ENCODE measurements at places on chromosomes 2 and 18.

GRCh38 chr2:150474326-150475074, 13.0 kb downstream of the RND3 start:
- DNase-seq, result no peak

DNA sequence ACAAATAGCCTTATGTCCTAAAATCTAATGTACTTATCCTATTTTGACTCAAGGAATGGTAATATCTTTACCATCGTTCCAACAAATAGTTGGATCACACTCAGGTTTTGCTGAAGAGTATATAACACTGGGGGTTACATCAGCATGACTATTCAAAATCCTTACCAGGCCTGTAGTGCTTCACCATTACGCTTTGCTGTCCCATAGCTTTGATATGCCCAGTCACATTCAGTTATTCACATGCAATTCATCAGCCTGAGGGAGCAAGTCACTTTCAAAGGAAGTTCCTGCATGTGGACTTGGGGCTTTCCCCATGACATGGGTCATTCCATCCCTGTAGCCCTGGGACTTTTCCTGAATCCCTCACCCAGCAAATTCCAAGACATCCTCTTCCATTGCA, 39.6 kb downstream of the FTCDNL1 start:
- DNase-seq, result no peak

DNA sequence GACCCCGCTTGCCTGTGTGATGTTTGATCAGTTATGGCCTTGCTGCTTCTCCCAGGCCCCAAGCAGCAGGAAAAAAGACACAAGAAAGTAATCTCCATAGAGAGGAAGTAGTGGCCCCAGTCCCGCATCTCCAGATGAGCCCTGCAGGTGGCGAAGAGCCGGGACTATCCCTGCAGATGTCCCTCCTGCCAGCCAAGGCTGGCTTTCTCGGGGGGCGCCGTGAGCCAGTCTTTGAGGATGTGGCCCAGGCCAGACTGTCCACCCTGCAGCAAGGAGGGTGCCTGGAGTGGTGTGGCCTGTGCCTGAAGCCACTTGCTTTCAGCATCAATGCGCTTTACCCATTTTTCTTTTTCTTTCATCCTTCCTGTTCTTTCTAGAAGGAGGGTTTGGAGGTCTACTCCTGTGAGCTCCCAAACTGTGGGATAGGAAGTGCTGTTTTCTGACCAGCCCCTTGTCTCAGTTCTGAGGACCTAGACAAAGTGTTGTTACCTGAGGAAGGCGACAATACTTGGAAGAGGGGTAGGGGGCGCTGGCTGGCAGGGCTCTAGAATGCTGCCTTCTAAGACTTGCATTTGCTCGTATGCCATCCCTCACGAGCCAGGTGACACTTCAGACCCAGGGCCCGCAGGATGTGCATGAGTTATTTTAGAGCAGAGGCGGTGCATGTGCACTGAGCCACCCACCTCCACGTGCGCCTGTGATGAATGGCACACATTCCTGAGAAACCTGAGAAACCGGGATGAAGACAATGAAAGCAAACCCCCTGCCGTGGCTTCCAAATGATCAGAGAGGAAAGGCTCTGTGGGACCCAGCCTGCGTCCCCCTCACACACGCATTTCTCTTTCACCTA, 255.8 kb downstream of the FBXO15 start:
- no peak for DNase-seq

- DNase-seq, result no peak
These were observed 262.1 kb downstream of the LPIN1 start for GRCh38 chr2:12008425-12009061.

GRCh38 chr2:188909036-188909435, 65.1 kb upstream of the COL3A1 start:
- DNase-seq, result no peak

- no peak for DNase-seq
These were observed 195.8 kb downstream of the MTX2 start for GRCh38 chr2:176464886-176465564.

DNA sequence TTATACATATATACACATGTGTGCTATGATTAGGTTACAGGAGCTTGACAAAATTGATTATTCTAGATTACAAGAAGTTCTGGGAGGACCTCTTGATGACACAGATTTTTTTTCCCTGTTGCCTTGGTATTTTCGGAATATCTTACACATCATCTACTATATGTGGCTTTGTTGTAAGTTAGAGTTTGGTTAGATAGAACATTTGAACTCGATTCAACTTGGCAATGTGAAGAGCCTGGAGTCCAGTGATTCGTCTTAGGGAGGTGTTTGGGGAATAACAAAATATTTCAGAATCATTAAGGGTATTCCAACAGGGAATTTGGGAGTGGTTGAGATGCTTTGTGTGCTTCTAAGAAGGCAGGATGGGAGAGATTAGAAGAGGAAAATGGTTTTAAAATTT, 39.3 kb upstream of the EFEMP1 start:
- no peak for DNase-seq

GRCh38 chr2:174663550-174663949, 65.9 kb upstream of the WIPF1 start:
- no peak for DNase-seq

- no peak for DNase-seq
These were observed 991.4 kb upstream of the CELF4 start for GRCh38 chr18:38557006-38557405.

DNA sequence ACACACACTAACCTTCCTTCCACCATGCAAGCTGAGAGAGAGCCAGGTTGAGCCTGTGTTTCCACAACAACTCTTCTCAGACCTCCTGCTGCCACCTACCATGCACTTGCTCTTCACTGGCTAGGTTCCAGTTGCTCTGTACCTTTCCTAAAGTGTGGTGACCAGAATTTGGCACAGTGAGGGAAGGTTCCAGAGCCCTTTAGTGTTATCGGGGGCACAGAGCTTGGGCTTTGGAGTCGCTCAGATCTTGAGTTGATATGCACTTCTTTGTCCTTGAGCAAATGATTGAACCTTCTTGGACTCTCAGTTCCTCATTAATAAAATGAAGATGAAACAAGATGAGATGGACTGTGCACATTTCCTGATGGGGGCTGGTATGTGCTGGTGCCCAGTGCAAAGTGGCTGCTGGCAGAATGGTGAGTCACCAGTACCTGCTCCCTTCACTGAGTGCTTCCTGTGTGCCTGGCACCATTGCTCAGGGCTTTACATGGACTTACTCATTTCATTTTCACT, 47.1 kb downstream of the NEDD4L start:
- no peak for DNase-seq

GRCh38 chr18:28091197-28091596, 85.7 kb downstream of the CDH2 start:
- DNase-seq, result no peak

GRCh38 chr2:73856214-73856613, 27.5 kb downstream of the STAMBP start:
- DNase-seq, result no peak

GRCh38 chr2:47401789-47402554, 984 bp upstream of the MSH2 start:
- no peak for DNase-seq

- DNase-seq, result no peak
These were observed 140.9 kb downstream of the DIS3L2 start for GRCh38 chr2:232102380-232102779.

DNA sequence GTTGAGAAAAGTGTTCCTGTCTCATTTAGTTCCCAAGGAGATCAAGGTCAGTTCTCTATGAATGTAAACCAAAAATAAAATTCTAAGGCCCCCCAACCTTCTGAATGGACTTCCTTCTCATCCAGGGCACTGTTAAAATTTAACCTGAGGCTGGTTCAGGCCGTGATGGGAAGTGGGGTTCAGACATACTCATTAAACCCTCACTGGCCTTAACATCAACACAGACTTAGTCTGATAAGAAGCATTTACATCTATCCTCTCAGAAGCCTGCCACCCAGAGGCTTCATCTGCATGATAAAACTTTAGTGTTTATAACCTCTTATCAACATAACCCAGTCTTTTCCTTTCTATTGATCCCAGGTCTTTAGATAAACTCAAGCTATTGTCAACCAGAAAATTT, 22.4 kb downstream of the ITSN2 start:
- DNase-seq, result no peak

- DNase-seq, result no peak
These were observed 67.4 kb downstream of the BOLA3 start for GRCh38 chr2:74080346-74080745.

DNA sequence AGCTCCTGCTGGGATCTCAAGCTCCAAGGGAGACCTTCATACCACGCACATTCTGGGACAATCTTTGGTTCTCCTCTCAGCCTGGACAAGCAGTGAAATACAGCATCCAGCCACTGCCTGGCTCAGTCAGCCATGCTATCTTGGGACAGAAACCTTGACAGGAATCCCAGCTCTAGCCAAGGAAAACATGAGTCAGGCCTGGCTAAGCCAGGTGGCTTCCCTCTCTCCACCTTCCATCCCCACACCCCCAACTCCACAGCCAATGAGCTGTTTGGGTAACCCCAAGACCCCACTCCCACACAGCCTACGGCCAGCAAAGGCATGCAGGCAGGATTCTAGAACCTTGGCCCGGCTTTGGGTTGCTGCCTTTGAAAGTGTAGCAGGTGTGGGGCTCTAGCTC, 64.9 kb downstream of the MCFD2 start:
- no peak for DNase-seq

DNA sequence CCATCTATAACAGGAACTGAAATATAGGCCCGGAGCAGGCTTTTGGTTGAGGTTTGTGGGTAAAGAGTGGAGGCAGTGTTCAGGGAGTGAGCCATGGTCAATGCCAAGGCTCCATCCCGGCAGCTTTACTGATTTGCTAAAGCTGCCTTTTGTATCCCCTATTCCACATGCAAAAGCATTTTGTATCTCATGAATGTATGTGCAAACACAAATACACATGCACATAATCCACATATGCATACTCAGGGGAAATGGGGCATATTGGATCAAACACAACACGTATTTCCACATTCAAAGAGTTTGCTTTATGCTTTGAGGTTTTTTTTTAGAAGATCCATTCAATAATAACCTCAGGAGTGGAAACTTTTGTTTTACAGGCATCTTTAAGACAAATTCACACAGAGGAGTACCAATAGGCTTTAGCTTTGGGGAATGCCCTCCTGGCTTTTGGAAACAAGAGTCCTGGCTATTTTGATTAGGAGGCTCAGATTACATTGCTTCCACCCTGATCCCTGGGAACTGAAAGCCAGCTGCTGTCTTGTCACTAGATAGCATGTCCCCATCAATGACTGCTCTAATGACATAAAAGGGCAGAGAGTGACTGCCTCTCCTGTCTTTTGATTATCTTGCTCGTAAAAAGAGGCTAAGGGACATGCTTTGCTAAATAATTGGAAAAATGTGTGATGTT, 263.2 kb downstream of the EN1 start:
- no peak for DNase-seq

GRCh38 chr2:170022692-170023091, 155.3 kb upstream of the MYO3B start:
- DNase-seq, result no peak

DNA sequence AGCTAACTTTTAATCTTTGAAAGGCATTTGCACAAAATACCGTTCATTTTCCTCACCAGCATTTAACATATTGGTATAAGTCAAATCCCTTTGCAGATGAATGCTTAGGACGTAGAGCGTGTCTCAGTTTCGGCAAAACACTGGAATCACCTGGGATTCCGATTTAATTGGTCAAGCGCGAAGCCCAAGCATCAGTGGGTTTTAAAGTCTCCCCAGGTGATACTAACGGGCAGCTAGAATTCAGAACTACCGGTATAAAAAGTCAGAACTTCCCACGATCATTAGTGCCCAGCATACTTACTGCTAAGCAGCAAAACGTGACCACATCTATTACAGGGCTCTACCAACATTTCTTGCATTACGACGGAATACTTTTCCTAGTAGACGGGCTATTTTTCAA, 24.6 kb downstream of the ALPK2 start:
- DNase-seq, result no peak

DNA sequence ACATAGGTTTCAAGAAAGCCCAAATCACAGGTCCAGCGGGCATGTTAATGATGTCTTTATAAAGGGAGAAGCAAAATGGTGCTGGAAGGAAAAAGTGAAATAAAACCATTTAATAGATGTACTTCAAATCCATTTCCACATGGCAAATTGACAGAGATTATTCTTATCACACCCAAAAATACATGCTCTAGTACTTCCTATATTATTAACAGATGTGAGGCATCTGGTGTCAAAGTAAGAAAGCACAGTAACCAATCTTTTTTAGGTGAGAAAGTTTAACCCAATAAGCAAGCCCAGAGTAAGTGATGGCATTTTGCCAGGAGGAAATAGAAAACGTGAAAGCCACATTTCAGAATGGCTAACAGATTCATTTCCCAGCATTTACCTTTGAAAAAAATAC, 128.0 kb downstream of the ABCA12 start:
- no peak for DNase-seq

- DNase-seq, result no peak
These were observed 7.3 kb downstream of the IER3IP1 start for GRCh38 chr18:47168913-47169312.

- no peak for DNase-seq
These were observed 215.4 kb downstream of the KCNE4 start for GRCh38 chr2:223267160-223267951.

DNA sequence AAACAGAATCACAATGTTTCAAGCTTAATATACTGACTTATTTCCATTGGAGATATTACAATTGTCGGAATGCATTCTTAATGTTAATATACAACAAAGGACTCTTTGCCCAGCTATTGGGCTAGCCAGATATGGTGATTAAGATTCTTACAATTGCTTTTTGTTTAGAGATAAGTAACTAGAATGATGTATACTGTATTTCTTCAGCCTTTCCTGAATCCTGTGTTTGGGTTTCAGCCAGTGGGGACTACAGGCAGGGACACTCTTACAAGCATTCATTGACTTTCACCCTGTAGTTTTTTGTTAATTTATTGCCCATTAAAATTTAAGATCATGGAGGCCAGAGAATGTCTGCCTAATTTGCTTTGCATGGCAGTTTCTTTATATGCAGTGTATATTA, 254.1 kb upstream of the TMEFF2 start:
- no peak for DNase-seq

GRCh38 chr18:28802546-28802945, 625.6 kb upstream of the CDH2 start:
- no peak for DNase-seq

DNA sequence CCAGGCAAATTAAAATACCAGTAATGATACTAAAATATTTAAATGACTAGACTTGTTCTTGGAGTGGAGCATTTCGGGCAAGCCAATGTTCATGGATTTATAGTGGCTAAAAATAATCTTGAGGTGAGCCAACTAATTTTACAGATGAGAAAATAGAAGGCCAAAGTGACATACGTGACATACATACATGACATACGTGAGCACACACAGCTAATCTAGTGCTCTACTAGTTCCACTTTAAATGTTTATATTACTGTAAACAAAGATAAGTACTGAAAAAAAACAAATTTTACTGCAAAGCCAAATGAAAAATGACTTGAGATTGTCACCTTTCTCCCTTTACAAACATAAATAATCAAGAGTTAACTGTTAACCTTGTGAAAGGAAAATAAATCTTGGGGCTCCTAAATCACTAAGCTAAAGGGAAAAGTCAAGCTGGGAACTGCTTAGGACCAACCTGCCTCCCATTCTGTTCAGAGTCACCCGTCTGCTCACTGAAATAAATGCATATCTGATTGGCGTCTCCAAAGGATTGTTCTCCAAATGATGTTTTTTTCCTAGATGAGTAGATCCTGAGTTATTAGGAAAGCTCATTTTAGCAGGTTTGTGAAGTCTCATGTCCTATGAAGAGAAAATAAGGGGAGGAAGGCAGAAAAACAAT, 96.7 kb downstream of the PMS1 start:
- DNase-seq, result no peak
